Activated naive CD8-positive, alpha-beta T cell treated with anti-CD3 and anti-CD28 coated beads, Interleukin-2, amount 10 ng/mL, durations not matched to agents 7 days and 5 days (primary cell): ENCODE measurements at places on chromosomes 16 and 17.

DNA sequence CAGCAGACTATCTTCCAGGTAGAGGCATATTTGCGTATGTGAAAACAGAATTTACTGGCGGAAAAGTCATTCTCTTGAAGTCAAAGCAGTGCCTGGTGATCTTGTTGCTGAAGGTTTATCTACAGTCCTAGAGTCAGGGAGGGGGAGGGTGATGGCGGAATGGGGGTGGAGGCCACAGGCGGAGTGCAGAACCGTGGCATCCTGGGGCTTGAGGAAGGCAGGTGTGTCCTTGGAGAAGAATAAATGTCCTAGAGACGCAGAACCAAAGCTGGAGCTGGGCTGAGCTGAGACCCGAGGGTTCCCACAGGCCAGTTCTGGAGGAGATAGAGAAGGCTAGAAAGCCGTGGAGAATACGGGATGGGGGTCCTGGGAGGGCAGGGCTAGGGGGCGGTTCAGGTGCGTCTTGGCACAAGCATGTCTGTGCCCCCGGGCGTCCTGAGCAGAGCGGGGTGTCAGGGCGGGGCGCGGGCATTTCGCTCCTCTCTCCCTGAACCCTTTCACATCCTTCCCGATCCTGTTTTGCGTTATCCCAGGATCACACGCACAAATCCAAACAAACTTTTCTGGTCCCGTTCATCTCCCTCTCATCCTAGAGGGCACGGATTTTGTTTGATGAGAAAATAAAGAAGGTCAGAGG is 76.9 kb upstream of the CREBBP start:
- DNase-seq = no peak
- H3K27ac ChIP-seq = no peak overlapping the region
- peaks cover 10% of the 10 kb centered on the region for H3K4me1 ChIP-seq
- peaks cover 40% of the 10 kb centered on the region for H3K27me3 ChIP-seq

- H3K4me3 ChIP-seq = no peak overlapping the region
- no peak for DNase-seq
- peaks cover 10% of the 10 kb centered on the region for H3K4me1 ChIP-seq
- peaks cover 17% of the 10 kb centered on the region for H3K36me3 ChIP-seq
Measured at GRCh38 chr17:47077576-47077975, 98.5 kb upstream of the RPRML start.

DNA sequence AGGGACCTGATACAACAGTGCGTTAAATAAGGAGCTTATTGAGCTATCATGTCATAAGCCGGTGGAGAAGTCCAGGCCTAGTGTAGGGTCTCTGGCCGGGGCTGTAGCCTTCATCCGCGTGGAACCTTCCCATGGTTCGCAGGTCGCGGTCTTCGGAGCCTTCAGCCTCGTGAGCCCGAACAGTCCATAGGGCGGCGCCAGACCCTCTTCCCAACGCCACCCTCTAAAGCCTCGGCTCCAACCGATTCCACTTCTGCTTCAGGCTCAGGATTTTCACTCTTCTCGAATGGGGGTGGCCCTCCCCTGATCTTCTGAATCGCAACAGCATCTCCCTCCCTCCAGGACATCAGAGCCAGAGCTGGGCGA is 10.3 kb upstream of the BRCA1 start:
- no peaks in the 10 kb centered on the region for H3K27me3 ChIP-seq
- H3K36me3 ChIP-seq = peaks cover 13% of the 10 kb centered on the region
- DNase-seq = no peak
- peaks cover 10% of the 10 kb centered on the region for H3K4me1 ChIP-seq
- no peak overlapping the region for H3K27ac ChIP-seq
- H3K4me3 ChIP-seq = no peak overlapping the region

DNA sequence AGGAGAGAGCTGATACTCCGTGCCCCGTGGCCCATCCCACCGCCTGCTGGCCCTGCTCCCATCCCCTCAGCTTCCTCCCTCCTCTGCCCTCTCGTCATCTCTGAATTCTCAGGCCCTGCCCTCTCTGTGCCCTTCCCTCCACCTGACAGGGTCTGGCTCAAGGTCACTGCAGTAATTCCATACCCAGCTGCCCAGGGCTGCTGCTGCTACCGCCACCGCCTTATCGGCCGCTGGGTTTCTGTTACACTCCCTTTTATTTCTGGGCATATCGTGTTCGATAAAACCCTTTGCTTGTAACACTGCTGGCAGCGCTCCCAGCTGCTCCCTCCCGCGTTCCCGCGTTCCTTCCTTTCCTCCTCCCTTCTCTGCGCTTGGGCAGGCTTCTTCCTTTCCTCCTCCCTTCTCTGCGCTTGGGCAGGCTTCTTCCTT is 1.2 kb downstream of the EPN3 start:
- H3K27me3 ChIP-seq = peaks cover 55% of the 10 kb centered on the region
- H3K27ac ChIP-seq = no peak overlapping the region

DNA sequence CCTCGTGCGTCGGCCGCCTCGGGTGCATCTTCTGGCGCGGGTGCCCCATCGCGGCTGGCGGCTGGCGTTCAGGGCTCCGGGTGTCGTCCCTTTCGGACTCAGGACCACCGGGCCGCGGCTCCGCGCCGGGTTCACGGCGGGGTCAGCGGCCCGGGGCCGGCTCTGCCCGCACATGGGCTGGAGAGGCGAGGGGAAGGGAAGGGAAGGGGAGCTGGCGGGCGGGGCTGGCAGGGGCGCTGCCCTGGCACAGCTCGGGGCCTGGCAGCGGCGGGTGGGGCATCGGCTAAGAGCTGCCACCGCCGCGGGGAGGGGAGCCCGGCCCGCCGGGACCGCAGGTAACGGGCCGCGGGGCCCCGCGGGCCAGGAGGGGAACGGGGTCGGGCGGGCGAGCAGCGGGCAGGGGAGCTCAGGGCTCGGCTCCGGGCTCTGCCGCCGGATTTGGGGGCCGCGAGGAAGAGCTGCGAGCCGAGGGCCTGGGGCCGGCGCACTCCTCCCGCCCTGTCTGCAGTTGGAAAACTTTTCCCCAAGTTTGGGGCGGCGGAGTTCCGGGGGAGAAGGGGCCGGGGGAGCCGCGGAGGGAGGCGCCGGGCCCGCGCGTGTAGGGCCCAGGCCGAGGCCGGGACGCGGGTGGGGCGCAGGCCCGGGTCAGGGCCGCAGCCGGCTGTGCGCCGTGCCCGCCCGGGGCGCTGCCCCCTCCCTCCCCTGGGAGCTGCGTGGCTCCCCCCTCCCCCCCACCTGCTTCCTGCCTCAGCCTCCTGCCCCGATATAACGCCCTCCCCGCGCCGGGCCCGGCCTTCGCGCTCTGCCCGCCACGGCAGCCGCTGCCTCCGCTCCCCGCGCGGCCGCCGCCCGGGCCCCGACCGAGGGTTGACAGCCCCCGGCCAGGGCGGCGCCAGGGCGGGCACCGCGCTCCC is 646 bp downstream of the HIC1 start:
- H3K4me3 ChIP-seq = peak overlapping the region; percentile 83
- peaks cover 12% of the 10 kb centered on the region for H3K36me3 ChIP-seq
- H3K27me3 ChIP-seq = peaks cover 14% of the 10 kb centered on the region

DNA sequence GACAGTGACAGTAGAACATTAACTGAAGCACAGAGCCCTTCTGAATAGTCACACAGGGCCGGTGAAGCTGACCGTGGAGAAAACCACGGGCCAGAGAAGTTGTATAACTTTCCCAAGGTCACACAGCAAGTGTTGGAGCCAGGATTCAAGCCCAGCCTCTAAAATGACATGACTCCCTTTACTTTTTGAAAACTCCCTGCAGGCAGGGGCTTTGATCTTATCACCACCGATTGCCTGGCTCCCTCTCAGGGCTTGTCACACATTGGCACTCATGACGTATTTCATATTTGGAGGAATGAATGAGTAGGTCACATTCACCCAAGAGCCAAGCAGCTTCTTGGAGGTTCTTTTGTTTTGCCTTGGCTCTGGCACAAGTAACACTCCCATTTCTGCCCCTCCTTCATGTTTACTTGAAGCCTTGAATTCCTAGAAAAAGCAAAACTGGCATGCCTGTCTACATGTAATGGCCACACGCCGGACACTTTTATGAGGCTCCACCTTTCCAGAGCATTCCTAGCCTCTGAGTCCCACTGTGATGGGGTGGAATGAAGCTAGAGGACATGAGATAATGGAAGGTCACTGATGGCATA is 13.3 kb upstream of the RBBP6 start:
- peaks cover 2% of the 10 kb centered on the region for H3K27me3 ChIP-seq
- DNase-seq = no peak
- no peaks in the 10 kb centered on the region for H3K36me3 ChIP-seq
